ENCODE measurements at places on chromosomes 7 and 10. TPM values are rescaled to one million over a fixed set of nuclear protein-coding genes. Genes with fewer than 3 reads are reported as not detected.

BMPER gene
- 10.2 TPM for total RNA-seq

PON1 gene
- total RNA-seq, result 3.0 TPM

GRCh38 chr7:22831602-22832305 lies 9.1 kb upstream of the TOMM7 start:
- DNase-seq, result no peak

DNA sequence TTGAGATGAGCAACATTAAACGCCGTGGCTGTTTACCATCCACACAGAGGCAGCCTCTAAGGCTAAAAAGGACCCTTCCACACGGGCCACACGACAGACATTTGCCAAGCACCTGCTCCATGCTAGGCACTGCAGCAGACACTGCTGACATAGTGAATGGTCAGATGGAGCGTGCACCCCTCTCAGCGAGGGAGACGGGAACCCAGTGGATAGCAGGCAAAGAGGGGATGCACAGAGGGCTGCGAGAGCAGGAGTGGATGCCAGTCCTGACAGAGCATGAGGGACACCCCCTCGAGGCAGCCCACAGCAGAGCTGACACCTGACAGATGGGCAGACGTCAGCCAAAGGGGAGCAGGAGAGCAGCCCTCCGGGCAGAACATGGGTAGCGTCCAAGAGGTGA lies 5.6 kb upstream of the STK32C start:
- DNase-seq, result no peak

DNA sequence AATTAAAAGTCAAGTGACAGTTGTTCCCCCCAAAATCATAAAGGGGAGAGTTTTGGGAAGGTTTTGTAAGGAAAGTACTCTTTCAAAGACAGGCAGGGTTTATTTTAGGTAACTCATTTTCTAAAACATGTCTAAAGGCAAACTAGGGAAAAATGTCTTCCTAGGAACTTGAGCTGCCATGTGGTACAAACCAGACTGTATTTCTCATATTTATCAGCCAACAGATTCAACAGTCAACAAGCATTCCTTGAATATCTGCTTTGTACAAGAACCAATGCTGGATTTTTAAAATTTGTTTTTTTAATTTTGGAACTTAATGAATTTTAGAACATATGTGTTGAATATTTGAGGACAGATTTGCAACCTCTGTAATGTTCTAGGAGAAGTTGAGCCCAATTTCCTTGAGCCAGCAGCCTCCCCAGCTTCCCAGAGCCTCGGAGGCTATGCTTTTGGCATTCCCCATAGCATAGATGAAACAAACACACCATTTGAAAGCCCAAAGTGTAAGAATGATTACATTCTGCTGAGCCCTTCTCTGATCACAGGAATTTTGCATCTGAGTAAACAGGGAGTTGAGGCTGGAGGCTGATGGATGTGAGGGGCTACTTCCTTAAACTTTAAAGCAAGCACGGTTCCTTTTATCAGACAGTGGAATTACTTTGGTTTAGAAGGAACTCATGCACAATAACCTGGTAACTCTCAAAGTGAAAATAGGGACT lies 345.1 kb downstream of the RNLS start:
- no peak for DNase-seq

SUGCT gene
- total RNA-seq, result 5.8 TPM

Data from type B pancreatic cell (in vitro differentiated cells).